ENCODE measurements at places on chromosomes 3 and 15.

GRCh38 chr3:81274671-81275070 lies 486.8 kb downstream of the GBE1 start:
- no peak for DNase-seq

- DNase-seq = no peak
These were observed 585.6 kb downstream of the TBL1XR1 start for GRCh38 chr3:176611703-176612102.

GRCh38 chr3:174639406-174639805 lies 219.7 kb upstream of the NAALADL2 start:
- DNase-seq = no peak

GRCh38 chr3:171358881-171359198 lies 101.4 kb downstream of the TNIK start:
- DNase-seq = no peak

DNA sequence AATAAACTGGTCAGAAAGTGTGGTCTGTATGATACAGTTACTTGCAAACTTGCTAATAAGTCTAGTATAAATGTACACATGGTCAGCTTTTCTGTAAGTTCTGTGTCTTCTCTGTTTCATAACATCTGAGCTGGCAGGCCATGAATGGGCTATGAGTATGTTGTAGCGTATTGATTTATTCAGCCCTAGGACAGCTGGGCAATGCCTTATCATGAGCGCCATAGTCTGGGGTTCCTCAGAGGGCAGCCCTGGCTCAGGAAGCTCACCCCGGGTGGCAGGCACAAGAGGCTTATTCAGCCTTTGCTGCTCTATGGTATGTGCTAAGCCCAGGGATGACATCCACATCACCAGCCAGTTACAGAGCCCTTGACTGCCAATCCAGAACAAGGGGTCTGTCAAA lies 50.7 kb upstream of the CCR2 start:
- no peak for DNase-seq

DNA sequence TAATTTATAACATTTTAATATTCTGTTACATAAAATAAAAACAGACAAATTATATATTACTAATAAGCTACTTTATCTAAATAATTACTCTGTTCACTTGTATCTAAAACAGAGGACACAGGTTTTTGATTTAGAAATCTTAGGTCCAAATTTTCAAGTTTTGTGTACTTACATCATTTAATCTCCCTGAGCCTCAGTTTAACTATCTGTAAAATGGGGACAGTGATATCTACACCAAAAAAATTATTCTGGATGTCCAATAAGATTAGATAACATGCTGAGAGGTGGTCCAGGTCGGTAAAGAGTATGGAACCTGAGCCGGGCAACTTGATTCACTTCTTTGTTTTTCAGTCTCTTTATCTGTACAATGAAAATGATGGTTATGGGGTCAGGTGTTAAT lies 263.8 kb upstream of the CDIN1 start:
- DNase-seq = no peak

DNA sequence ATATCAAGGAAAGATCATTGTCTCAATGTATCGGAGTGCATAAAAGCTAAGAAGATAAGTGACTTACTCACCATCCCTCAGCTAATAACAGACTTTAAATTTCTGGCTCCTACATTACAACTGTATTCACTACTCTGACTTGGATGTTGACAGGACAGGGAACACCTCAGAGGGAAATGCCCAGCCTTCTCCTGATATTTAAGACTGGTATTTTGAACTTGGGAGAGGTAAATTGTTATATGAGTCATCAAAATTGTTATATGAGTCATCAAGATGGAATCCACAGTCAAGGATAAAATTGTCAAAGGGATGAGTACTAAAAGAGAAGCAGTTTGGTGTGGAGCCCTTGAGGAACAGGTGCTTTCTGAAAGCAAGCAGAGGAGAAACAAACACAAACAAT lies 961.4 kb downstream of the VGLL3 start:
- DNase-seq = no peak

DNA sequence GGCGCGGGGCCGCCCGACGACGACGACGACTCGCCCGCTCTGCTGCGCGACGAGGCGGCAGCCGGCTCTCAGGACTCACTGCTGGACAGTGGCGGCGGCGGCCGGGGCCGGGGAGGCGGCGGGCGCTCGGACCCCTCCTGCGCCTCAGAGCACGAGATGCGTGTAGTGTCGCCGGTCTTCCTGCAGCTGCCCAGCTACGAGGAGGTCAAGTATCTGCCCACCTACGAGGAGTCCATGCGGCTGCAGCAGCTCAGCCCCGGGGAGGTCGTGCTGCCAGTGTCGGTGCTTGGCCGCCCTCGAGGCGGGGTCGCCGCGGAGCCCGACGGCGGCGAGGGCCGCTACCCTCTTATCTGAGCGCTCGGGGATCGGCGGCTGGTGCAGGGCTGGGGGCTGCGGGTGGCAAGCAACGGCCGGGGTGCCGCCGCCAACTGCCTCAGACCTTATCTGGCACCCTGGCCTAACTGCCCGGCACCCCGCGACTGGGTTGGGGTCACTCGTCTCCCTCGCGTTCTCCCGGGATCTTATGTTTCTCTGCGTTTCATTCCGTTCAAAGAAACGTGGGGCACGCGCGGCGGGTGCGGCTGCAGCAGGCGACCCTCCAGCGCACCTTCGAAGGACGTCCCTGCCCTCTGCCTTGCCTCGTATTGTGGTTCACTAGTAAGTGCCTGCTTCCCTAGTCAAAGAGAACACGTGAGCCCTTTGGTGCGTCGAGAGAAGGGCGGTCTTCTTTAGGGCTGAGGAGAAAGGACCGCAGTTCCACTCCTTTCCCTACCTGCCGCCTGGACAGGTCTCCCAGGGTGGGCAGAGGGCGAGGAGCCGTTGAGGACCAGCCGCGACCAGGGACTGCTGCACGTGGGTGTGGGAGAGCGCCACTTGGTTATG lies 1.0 kb downstream of the C3orf80 start:
- DNase-seq = no peak

DNA sequence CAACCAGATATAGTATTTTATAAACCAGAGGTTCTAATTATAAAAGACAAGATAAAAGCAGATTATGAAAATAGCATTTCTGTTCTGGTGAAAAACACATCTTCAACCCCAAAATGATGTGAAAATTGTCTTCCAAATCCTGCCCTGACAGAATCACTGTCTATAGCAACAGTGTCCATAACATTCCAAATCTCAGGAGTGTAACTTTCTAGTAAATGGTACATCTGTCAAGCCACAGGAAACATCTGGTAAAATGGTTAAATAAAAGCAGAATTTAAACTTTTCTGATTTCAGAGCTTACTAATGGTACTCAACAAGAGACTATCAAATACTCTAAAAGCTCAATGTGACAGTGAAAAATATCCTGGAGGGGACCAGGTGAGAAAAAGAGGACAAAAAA lies 60.5 kb downstream of the VGLL4 start:
- no peak for DNase-seq

- peak; percentile 95 for DNase-seq
These were observed 90.2 kb downstream of the ARNT2 start for GRCh38 chr15:80494351-80494751.

DNA sequence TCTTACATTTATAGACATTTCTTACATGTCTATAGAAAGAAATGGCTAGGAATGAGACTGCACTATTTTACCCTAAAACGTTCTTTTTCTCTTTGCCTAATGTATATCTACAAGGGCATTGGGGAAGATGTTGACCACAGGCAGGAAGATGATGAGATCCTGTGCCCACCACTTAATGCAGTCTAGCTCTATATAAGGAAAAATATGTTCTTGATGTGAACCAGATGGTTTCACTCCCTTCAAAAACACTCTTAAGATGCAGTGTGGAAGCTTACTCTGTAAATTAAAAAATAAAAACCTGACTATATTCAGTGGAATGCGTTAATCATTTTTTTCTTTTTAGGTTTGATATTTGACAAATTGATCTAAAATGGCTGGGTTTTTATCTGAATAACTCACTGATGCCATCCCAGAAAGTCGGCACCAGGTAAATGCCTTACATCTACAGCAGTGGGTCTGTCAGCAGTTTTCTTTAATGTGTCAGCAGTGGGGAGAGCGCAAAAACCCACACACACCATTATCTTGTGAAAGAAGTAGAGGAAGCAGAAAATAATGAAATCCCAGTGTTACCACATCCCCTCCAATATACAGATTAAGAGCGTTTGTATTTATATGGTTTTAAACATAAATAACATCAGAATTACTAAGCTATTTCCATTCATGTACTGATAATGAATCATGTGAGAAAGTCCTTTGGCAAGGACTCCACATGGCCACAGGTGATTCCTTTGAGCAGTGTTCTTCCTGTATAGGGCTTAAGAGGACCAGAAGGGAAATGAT lies 10.1 kb downstream of the AGTR1 start:
- DNase-seq = no peak

DNA sequence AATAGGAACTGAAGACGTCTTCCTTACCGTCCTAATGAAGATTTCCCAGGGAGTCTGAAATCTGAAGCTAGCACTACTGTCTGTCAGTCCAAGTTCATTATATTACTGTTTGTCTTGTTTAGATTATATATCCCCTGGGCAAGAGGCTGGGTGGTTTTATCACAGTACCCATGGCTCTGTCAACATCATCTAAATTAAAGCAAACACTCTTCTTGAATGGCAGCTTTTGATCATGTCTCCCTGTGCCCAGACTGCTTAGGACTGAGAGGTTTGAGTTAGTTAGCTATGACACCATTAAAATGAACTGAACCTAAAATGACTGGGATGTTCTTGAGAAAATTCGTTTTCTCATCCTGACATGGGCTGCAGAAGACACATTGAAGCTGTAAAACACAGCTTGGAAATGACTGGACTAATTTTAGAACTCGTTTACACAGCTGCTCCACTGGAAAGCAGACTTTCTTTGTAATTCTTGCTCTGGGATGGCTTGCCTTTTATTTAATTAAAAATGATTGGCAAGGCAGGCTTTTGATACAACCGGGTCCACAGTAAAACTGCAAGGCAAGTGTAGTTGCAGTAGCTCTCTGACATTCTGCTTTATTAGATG lies 243.5 kb downstream of the MFSD1 start:
- DNase-seq = no peak

DNA sequence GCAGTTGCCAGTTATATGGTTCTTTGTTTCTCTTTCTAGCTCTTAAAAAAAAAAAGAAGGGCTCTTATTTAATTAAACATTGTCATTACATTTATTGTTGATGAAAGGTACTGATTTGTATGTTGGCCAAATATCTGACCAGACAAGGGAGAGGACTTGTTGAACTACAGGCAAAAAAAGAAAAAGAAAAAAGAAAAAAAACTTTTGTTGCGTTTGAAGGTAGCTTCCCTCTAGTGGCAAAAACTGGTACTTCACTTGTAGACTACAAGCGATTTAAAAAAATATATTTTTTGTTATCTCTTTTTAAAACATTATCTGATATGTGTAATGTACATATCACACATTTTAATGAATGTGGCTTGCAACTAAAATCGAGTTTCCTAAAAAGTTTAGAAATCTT lies 280.6 kb downstream of the ROBO2 start:
- peak; percentile 4 for DNase-seq

GRCh38 chr15:81914734-81915256 lies 131.0 kb downstream of the MEX3B start:
- DNase-seq = no peak

DNA sequence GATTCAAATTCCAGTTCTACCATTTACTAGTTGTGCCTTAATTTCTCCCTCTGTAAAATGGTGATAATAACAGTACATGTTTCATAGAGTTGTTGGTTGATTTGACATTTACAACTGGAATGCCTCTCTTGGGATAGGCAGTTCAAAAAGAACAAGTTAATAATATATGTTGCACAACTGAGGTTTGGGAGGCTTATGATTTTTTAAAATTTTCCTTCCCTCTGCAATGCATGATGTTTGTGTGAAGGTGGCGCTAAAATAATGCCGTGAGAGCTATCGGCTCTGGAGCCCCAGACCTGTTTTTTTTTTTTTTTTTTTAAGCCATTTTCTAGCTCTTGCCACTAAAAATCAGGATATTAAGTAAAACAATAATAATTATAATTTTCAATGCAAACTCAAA lies 18.6 kb downstream of the DNAJB11 start:
- no peak for DNase-seq

DNA sequence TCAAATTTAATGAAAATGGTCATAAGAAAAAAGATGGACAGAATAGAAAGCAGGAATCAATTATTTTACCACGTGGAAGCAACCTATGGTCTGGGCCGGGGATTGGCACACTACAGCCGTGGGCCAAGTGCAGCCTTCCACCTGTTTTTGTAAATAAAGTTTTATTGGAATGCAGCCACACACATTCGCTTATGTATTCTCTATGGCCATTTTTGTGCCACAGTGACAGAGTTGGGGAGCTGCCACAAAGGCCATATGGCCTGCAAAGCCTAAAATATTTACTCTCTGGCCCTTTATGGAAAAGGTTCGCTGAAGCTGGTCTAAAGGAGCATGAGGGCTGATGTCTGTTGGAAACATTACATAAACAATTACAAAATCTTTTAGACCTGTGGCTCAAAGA lies 144.8 kb downstream of the TMCO5A start:
- DNase-seq = no peak

DNA sequence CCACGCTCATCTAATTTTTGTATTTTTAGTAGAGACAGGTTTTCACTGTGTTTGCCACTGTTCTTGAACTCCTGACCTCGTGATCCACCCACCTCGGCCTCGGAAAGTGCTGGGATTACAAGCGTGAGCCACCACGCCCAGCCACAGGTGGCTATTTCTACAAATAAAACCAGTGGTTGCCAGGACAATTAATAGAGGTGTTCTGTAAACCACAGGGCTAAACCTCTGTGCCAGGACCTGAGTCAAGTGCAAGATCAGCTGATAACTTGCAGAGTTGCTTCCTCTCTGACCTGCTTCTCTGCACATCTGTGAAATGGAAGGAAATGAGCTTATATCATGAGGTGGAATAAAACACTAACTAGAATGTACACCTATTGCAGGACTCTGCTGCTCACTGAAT lies 72.8 kb downstream of the CD200R1L start:
- no peak for DNase-seq
